ENCODE measurements at places on chromosomes 12 and 14. TPM values are rescaled to one million over a fixed set of nuclear protein-coding genes. Genes with fewer than 3 reads are reported as not detected.

IFI27L1 gene
- total RNA-seq = 33.5 TPM

GRCh38 chr12:45008211-45008610 is 42.7 kb downstream of the DBX2 start:
- no peaks in the 10 kb centered on the region for H3K36me3 ChIP-seq
- no peak for DNase-seq
- peaks cover 4% of the 10 kb centered on the region for H3K4me1 ChIP-seq
- H3K27ac ChIP-seq = no peak overlapping the region
- no peaks in the 10 kb centered on the region for H3K27me3 ChIP-seq

GRCh38 chr14:93009471-93010129 is 86.7 kb downstream of the CHGA start:
- H3K36me3 ChIP-seq = no peaks in the 10 kb centered on the region
- H3K27ac ChIP-seq = no peak overlapping the region
- H3K27me3 ChIP-seq = peaks cover 8% of the 10 kb centered on the region
- H3K4me1 ChIP-seq = peaks cover 18% of the 10 kb centered on the region
- no peak overlapping the region for H3K4me3 ChIP-seq

- no peak for DNase-seq
- H3K27me3 ChIP-seq = peaks cover 6% of the 10 kb centered on the region
- no peak overlapping the region for H3K27ac ChIP-seq
- no peaks in the 10 kb centered on the region for H3K4me1 ChIP-seq
- H3K4me3 ChIP-seq = no peak overlapping the region
Observed at GRCh38 chr12:109814600-109815150, 18.5 kb downstream of the TRPV4 start.

CMKLR1 gene
- total RNA-seq = 0.51 TPM

- no peaks in the 10 kb centered on the region for H3K36me3 ChIP-seq
- no peaks in the 10 kb centered on the region for H3K27me3 ChIP-seq
- no peak overlapping the region for H3K27ac ChIP-seq
- no peak overlapping the region for H3K4me3 ChIP-seq
Observed at GRCh38 chr12:81585787-81586186, 173.4 kb downstream of the PPFIA2 start.

DNA sequence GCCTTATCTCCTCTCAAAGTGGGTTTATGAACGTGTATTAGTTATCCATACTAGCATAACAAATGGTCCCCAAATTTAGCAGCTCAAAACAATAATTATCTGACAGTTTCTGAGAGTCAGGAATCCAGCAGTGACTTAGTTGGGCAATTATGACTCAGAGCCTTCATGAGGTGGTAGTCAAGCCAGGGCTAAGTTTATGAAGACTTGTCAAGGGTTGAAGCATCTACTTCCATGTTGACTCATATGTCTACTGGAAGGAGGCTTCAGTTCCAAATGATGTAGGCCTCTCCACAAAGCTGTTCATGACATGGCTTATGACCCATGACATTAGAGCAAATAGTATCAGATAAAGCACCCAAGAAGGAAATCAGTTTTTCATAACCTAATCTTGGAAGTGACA is 73.2 kb downstream of the IPO8 start:
- DNase-seq = no peak
- no peaks in the 10 kb centered on the region for H3K27me3 ChIP-seq
- H3K4me1 ChIP-seq = no peaks in the 10 kb centered on the region
- no peak overlapping the region for H3K4me3 ChIP-seq
- no peak overlapping the region for H3K27ac ChIP-seq
- H3K36me3 ChIP-seq = no peaks in the 10 kb centered on the region
